ENCODE measurements at places on chromosomes 6 and 20. TPM values are rescaled to one million over a fixed set of nuclear protein-coding genes. Genes with fewer than 3 reads are reported as not detected.

Gene OR12D3
- total RNA-seq, result not detected

Gene PSORS1C1
- total RNA-seq, result not detected

Gene COL11A2
- total RNA-seq, result 0.63 TPM

Gene EDN1
- total RNA-seq, result 4.9 TPM

Gene RIPPLY2
- total RNA-seq, result under 0.01 TPM

Gene CGA
- not detected for total RNA-seq

Gene CARMIL1
- 3.1 TPM for total RNA-seq

Gene FOXF2
- not detected for total RNA-seq

Gene SCAF8
- 83.4 TPM for total RNA-seq

Gene WFDC10A
- total RNA-seq, result not detected

Gene NOX3
- total RNA-seq, result not detected

Data from mononuclear cell (primary cell).